ENCODE measurements at places on chromosomes 5 and 9.

DNA sequence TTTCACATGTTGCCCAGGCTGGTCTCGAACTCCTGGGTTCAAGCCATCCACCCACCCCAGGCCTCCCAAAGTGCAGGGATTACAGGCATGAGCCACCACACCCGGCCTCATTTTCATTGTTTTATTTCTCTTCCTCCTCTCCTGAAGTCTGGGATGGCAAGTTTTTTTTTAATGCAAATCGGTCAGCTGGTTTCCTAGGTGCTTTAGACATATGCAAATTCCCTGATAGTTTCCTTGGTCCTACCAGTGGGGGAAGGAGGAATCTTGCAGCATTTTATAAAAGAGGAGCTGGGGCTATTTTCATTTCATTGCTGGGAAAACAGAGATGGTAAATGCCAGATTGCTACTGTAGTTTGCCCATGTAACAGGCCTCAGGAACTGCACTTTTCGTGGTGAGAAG is 179.4 kb downstream of the ACTL7B start:
- no peak for DNase-seq

DNA sequence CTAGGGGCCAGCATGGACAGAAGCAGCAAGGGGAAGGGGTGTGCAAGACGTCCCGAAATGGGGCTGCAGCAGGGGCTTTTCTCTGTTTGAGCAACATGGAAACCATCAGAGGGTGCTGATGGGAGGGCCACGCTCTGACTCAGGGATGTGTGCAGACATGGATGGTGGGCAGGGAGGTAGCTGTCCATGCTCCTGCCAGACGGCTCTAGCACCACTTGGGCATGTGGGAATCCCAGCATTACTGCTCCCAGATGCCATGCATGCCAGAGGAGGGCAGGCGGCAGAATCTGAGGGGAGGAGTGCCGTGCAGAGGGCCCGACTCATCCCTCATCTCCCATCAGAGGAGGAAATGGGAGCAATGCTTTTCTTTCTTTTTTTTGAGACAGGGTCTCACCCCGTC is 45.6 kb upstream of the SLC25A51 start:
- no peak for DNase-seq

- no peak for DNase-seq
These were observed 14.3 kb downstream of the IRF1 start for GRCh38 chr5:132475987-132476875.

GRCh38 chr5:131672776-131673175 is 37.7 kb upstream of the RAPGEF6 start:
- DNase-seq, result no peak

DNA sequence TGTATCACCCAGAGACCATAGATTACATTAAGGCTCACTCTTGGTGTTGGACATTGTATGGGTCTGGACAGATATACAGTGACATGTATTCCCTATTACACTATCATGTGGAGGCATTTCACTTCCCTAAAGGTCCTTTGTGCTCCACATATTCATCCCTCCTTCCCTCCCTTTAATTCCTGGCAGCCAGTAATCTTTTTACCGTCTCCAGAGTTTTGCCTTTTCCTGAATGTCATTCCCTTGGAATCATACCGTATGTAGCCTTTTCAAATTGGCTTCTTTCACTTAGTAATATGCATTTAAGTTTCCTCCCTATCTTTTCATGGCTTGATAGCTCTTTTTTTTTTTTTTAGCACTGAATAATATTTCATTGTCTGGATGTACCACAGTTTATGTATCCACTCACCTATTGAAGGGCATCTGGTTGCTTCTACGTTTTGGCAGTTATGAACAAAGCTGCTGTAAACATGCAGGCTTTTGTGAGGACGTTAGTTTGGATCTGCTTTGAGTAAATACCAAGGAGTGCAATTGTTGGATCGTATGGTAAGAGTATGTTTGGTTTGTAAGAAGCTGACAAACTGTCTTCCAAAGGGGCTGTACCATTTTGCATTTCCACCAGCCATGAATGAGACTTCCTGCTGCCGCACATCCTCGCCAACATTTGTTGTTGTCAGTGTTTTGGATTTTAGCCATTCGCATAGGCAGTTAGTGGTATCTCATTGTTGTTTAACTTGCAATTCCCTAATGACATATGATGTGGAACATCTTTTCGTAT is 122.1 kb upstream of the SMIM23 start:
- no peak for DNase-seq

- DNase-seq, result no peak
These were observed 18.6 kb upstream of the PSAT1 start for GRCh38 chr9:78278177-78278777.

DNA sequence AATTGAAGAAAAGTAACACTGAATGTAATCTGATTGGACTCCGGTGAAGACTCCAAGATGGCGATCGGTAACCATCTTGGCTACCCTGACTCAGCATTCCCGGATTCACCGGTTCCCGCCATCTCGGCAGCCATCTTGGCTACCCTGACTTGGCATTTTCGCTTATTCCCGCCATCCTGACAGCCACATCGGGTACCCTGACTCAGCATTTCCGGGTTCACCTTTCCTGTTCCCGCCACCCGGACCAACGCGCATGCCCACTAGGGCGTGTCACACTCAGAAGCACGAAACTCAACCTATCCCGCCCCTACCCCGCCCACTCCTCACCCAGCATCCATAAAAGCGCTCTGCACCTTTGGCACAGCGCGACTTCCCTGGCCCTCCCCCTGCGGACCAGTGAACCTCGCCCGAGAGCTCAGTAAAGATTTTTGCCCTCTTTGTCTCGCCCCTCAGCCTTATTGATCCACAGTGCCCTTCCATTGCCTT is 17.2 kb downstream of the SPTLC1 start:
- peak; percentile 77 for DNase-seq

DNA sequence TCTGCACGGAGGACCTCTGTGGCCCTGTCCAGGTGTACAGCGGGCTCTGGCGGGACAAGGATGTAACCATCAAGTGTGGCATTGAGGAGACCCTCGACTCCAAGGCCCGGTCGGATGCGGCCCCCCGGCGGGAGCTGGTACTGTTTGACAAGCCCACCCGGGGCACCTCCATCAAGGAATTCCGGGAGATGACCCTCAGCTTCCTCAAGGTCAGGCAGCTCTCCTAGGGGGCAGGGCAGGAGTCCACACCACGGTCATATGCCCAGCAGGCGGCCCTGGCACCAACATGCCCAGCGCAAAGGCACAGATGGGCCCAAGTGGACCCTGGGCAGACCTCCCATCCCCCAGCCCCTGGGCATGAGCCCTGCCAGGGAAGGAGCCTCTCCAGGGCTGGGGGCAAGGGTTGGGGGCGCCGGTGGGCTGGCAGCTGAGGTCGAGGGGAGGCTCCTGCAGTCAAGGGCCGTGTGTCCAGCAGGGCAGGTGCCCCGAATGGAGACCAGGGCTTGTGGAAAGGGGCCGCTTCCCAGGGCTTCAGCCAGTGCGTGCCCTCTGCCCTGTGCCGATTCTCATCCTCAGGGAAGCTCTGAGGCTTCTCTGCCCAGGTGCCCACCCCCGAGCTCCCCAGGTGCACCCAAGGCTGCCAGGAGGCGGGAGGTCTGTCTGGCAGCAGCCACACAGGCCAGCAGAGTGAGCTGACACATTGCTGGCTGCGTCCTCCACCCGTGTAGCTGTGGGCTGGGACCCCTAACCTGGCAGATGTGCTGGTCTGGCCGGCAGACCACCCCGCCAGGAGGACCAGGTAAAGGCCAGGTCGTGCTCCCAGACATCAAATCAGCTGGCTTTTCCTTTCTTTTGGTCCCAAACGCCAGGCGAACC is 10.0 kb downstream of the DIPK1B start:
- no peak for DNase-seq

GRCh38 chr5:22928821-22929482 is 75.8 kb upstream of the CDH12 start:
- DNase-seq, result no peak

DNA sequence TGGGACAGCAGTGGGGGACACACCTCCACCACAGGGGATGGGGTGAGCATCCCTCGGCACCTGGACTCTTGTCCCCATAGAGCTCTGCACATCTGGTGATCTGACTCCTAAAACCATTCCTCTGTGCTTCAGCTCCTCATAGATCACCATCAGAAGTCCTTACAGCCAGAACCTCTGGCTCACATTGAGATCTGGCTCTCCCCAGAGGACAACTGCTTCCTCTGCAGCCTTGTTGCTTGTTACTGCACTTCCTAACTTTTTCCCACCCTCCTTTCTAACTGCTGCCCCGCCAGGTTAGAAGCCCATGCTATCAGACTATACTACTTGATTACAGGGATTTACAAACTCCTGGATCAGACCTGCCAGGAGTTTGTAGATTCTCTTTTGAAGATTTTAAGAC is 64.5 kb downstream of the ARSB start:
- no peak for DNase-seq

GRCh38 chr5:96807075-96807654 is 580 bp downstream of the ERAP1 start:
- DNase-seq, result peak; percentile 70

GRCh38 chr5:129271308-129271707 is 176.8 kb downstream of the ISOC1 start:
- peak; percentile 2 for DNase-seq

DNA sequence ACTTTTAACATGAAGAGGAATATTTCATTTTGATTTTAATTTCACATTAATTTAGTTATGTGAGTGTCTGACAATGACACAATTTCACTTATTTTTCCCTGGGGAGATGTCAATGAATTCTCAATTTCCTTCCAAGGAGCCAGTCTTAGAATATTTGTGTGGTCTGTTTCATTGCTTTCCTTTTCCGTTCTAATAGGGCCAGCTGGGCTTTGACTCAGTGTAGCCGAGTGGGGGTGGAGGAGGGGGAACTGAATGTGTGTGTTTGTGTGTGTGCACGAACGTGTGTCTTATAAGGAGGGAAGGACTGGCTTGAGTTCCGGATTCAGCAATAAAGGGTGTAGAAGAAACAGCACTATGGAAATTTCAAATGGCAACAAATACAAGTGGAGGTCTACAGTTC is 100.0 kb downstream of the BASP1 start:
- DNase-seq, result no peak

GRCh38 chr5:21919414-21920022 is 933.6 kb downstream of the CDH12 start:
- DNase-seq, result peak; percentile 37

DNA sequence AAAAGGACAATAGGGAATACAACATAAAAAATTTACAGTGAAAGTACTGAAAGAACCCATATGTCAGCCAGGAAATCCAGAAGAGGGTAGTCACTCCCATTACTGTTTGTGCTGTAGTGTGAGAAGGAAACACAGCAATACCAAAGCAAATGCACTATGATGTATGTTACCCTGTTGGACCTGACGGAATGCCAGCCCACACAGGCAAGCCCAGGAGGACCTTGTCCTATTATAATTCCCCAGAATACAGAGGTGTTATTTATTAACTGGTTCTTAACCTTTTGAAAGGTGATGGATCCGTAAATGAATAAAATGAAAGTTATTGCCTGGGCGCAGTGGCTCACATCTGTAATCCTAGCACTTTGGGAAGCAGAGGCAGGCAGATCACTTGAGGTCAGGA is 79.0 kb downstream of the GDA start:
- no peak for DNase-seq

DNA sequence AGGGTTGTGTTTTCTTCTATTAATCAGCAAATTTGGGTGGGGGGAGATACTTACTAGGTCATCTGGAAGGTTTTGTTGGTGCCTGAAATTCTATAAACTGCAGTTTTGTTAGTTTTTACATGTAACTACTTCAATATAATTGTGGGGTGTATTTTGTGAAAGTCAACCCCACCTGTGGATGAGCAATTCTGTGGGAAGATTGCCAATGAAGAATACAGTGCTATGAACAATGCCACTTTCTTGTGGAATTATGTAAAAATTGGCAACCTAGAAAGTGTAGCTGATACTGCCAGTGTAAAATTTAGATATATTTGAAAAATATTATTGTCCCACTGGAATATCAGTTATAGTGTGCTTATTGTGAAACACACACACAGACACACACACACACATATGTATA is 80.7 kb downstream of the VCAN start:
- no peak for DNase-seq

DNA sequence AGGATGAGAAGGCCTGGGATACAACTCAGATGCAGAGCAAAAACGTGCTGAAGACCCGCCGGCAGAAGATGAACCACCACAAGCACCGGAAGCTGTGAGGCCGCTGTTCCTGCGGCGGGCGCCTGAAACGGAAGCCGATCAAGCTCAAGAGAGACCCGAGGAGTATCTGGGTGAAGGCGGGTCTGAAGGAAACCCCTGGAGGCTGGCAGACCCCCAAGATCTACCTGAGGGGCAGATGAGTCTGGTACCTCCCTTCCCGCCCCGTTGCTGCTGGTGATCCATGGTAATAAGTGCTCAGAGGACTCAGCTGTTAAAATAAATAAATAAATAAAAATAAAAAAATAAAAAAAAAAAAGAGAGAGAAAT is 89.3 kb downstream of the BASP1 start:
- no peak for DNase-seq

DNA sequence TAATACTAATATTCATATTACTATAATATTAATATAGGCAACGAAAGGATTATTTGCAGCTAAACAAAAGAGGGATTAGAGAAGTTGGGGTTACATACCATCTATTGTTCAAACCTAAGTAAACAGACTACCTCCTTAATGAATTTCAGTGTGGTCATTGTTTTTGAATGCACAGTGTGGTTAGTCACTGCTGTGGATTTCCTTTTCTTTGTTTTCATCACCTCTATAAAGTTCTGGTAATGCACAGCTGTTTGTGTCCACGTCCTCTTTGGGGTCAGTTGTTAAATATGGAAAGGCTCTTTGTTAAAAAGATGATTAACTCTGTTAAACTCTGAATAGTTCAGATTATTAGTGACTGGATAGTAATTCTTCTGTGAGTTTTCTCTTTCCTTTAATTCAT is 233.6 kb downstream of the MAST4 start:
- DNase-seq, result peak; percentile 26

DNA sequence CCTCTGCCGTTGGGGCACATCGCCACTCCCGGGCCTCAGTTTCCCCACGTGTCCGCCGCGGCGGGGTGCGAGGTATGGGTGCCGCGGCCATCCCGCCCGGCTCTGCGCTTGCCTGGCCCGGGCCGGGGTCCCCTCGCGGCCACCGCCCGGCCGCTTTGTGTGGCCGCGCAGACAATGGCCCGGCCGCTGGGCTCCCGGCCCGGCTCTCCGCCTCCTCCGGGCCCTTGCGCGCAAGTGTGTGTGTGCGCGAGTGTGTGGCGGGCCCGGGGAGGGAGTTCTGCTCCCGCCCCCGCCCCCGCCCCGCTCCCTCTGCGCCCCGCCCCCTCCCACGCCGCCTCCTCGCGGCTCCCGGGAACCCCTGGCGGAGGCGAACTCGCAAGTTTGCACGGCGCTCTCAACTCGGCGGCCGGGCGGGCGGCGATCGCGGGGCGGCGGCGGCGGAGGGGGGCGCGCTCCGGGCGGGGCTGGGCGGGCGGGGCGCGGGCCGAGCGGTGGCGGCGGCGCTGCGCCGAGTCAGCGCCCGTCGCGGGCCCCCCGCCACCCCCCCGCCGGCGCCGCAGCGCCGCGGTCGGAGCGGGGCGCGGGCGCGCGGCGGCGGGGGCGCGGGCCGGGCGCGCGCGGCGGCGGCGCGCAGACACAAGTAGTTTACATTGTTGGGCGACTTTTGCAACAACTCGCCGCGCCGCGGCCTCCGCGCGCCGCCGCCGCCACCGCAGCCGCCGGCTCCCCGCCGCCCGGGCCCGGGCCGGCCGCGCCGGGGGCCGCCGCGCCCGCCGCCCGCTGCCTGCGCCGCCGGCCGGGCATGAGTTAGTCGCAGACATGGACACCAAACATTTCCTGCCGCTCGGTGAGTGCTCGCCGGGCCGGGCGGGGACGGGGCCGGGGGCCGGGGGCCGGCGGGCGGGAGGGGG is at the start of gene RXRA:
RXRA (plus strand) TSS at position 643 of the 911 bp plus-strand sequence; CDS start at position 820, 177 bp downstream.
- peak; percentile 83 for DNase-seq

GRCh38 chr5:116528519-116529234 is 45.9 kb downstream of the SEMA6A start:
- no peak for DNase-seq

- DNase-seq, result no peak
These were observed 107.0 kb upstream of the CTSL start for GRCh38 chr9:87618931-87619330.

Data from common myeloid progenitor, CD34-positive (primary cell).